ENCODE measurements at places on chromosomes 6 and 20.
A peak's percentile ranks its signal among the peaks of the same experiment; 100 is the strongest.

GRCh38 chr20:48260129-48260756, 475.0 kb upstream of the SULF2 start:
- no peak for DNase-seq

GRCh38 chr6:118667988-118668387, 16.6 kb upstream of the CEP85L start:
- DNase-seq, result no peak

DNA sequence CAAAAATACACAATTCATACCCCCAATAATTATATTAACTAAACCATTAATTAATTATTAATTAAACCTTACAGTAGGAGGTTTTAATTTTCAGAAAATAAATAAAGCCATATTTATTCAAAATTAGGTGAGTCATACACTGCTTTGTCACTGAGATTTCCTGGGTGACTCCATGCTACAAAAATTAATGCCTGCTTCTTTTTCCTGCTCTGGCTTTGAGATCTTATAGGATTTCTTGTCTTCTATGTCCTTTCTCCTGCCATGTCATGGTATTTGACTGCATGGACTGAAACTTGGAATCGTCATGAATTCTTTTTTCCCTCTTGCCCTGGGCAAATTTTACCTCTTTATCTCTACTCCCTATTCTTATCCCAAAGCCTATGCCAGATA, 133.2 kb downstream of the PHACTR1 start:
- no peak for DNase-seq

DNA sequence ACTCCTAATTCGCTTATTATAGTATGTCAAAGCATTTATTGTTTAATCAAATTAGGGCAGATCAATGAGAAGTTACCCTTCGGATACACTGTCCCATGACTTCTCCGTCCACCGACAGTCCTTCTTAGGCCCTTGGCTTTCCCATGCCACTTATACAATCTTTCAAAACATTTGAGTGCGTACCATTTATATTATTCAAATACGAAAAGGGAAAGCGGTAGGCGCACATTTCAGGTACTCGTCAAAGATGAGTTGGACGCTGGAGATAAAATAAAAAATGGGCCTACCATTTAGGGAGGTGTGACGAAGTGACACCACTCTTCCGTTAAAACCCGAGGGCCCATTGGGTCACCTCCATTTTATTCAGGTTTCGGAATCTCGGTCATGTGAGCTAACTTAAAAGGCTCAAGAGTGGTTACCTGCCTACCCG, 542 bp upstream of the AFG1L start:
- DNase-seq, result no peak

GRCh38 chr6:39553029-39553428, 172.2 kb downstream of the KIF6 start:
- no peak for DNase-seq

- no peak for DNase-seq
Observed at GRCh38 chr20:63238514-63239125, 2.9 kb downstream of the BIRC7 start.

GRCh38 chr20:62359491-62360121, 7.5 kb downstream of the LAMA5 start:
- DNase-seq, result peak; percentile 28

DNA sequence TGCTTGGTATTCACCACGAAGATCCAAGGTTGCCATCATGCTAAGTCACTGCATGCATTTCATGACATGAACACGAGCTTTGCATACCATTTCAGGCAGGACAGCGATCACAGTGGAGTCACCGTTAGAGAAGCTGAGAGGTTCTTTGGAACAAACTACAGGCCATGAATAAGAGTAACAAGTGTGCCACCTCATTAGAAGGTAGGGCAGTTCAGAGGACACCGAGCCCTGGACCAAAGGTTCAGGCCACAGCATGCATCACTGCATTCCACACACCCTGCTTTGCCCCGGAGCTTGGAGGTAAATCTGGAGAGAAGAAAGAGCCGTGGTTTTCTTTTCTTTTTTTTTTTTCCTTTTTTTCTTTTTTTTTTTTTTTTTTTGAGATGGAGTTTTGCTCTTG, 66.9 kb upstream of the CDH4 start:
- DNase-seq, result no peak

DNA sequence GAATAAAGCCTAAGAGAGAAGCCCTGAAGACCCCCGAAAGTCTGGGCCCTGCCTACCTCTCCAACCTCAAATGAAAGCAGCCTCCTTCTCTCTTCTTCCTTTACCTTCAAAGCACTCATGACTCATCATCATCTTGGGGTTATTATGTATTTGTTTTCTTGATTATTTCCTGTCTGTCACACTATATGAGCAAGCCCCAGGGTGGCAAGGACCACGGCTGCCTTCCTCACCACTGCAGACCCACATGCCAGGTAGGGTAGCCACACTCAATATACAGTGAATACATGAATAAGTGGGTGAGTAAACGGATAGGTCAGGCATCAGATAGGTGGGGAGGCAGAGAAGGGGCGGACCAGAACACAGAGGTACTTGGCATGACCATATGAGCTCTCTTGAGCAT, 8.8 kb downstream of the WFDC3 start:
- DNase-seq, result no peak

GRCh38 chr6:170269151-170269845, 21.6 kb downstream of the DLL1 start:
- DNase-seq, result peak; percentile 71

DNA sequence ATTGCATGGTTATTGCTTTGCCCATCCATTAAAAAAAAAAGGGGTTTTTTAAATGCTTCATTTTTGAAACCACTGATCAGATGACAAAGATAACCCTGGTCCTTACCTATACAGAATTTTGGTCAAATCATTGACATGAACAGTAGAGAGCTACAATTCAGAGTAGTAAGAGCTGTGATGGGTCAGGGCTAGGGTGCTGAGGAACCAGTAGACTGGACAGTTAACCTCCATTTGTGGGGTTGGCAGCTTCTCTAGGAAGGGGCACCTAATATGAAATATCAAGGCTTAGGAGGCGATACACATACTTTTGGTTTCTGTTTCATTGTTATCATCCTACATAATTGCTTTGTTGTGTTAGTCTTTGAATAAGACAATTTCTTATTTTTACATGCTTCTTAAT, 55.1 kb downstream of the ORC3 start:
- no peak for DNase-seq

DNA sequence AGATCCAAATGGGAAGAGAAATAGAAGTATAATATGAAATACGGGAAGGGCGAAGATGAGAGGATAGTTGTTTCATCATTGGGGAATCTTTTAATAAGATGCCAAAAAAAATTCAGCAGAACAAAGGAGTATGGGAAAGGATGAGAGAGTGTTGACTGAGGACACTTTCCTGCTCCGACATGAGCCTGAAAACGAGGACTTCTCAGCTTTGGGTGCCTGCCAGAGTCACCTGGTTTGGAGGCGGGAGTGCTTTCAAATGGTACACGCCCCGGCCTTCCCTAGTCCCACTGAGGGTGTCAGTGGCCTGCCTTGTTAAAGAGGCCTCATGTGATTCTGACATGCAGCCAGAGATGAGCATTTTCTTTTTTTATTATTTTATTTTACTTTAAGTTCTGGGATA, 250.9 kb downstream of the ANKRD60 start:
- DNase-seq, result peak; percentile 50

DNA sequence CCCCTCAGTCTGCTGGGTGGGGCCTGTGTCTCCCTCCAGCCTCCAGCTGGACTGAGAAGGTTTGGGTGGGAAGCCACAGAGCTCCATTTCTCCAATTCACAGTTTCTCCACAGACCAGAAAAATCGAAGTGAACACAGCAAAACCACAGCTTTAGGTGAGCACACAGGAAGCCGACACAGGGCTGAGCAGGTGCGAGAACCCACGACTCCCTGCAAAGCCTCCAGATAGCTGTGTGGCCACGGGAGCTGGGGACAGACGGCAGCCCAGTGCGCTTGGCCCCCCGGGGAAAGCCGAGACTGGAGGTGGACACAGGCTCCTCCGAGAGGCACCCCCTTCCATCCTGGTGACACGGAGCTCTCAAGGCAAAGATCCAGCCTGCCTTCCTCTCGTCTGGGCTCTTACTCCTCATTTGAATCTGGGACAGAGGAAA, 29.0 kb upstream of the MPC1 start:
- DNase-seq, result no peak

DNA sequence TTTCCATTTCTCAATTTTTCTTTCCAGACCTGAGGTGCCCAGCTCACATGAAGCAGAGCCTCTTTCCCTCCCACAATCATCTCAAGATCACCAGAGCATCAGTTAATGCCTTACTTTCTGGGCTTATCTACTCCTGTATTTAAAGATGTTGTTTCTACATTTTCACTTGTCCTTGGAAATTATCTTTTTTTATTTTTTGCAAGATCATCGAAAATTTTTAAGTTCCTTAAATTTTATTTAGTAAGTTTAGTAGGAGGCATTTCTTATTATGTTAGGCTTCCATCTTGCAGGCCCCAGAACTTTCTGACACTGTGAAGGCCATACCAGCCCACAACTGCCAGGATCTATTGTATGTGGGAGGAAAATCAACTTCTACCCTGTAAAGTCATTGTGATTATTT, 466.0 kb downstream of the PRKN start:
- DNase-seq, result no peak

- no peak for DNase-seq
Observed at GRCh38 chr6:1494671-1495070, 105.3 kb downstream of the FOXF2 start.

DNA sequence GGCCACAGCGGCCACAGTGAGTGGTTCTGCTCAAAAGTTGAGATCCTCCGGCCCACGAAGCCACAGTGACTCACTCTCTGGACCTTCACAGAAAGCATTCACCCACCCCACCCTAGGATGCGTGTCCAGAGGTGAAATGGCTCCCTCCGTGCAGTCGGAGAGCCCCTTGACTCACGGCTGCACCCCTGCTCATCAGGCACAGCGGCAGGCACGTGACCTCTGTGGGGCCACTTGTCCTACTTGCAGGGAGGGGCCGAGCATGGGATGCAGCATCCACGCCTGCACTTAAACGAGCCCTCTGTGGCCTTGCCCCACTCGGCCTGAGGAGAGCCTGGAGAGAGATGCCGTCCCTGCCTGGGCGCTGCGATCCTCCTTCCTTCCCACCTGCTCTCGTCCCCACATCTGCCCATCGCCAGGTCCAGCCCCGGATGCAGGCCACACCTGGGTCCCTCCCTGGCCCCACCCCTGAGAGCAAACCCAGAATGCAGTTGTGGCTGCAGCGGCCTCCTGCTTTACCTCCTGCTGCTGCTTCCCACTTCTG, 28.7 kb downstream of the NTSR1 start:
- peak; percentile 23 for DNase-seq

Measured in left colon (tissue), 2 donors.